ENCODE measurements at places on chromosomes 7 and 10.

- no peak for DNase-seq
Measured at GRCh38 chr7:99098824-99099498, 44.9 kb downstream of the SMURF1 start.

GRCh38 chr10:78702186-78702585, 366.6 kb upstream of the ZMIZ1 start:
- DNase-seq = no peak

DNA sequence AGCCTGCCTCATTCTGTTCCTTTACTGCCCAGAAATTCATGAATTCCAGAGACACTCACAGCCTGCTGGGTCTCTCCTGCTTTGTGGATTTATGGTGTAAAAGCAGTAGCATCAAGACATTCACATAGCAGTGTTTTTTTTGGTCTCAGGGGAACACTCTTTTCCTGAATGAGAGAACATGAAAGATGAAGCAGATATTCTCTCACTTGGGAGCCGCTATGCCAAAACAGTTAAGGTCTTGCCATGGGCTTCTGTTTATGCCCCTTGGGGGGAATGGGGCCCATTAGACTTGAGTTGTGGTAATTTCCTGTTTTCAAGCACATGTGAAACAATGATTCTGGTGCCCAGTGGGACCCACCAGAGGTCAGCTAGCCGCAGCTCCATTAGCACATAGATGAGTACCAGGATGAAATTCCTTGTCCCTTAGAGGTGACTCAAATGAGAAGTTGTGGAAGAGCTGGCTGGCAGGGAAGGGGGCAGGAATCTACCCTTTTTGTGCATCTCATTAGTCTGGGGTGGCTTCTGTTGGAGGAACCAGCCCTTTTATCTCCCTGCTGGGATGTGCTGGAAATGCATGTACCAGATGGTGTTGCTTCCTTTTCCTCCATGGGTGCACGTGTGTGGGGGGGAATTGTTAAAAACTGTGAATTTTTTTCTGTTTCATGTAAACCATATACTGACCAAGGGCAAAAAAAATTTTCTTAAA, 13.3 kb downstream of the BMPER start:
- no peak for DNase-seq

DNA sequence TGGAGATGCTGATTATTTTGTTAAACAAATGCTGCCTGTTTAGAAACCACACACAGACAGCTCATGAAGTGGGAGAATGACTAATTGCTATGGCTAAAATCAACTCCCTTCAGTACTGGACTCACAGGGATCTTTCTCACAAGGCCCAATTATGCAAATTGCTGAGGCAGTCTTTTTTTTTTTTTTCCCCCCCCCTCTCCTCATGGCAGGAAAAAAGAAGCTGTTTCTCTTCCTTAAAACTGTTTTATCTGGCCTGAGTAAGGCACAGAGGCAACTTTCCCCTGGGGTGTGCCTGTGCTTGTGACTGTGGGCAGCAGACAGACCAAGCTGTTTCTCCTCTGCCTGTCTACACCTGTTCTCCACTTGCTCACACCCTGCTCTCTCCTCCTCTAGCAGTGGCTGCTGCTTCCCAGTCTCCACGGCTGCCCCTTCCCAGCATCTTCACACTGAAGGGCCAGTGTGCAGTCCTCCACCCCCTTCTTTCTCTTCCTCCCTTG, 65.4 kb upstream of the STEAP1B start:
- no peak for DNase-seq

DNA sequence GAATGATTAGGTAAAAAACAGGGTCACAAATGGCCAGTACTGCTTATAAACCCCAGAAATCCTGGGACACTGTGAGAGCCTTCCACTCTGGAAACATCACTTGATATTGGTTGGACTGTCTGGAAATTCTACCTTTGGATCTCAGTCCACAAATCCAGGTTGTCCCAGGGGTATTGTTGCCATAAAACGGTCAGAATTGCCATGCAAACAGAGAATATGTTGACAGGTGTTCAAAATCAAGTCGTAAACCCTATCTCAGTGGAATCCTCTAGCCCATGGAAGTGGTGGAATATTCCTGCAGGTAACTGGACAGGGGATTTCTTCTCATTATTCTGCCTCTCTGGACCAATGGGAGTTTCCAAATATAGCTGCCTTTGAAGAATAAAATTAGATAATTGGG, 31.2 kb upstream of the KCTD7 start:
- DNase-seq = no peak

DNA sequence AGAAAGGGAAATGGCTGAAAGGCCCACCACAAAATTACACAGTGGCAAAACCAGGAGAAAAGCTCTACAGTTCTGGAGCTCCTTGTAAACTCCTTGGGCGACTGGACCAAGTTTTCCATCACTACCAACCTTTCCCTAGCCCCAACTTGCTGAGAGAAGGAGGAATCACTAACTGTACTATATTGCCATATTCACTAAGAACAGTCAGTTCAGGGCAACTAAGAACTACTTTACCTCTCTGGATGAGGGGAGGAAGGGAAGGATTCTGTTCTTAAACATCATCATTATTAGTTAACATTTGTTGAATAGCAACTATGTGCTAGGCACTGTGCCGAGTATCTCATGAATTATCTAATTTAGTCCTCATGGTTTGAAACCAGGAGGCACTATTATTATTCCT, 98.1 kb upstream of the SVIL start:
- no peak for DNase-seq

GRCh38 chr7:75611557-75612178, 119.5 kb downstream of the SPDYE5 start:
- no peak for DNase-seq

GRCh38 chr10:106908225-106908624, 256.3 kb downstream of the SORCS1 start:
- DNase-seq = no peak

DNA sequence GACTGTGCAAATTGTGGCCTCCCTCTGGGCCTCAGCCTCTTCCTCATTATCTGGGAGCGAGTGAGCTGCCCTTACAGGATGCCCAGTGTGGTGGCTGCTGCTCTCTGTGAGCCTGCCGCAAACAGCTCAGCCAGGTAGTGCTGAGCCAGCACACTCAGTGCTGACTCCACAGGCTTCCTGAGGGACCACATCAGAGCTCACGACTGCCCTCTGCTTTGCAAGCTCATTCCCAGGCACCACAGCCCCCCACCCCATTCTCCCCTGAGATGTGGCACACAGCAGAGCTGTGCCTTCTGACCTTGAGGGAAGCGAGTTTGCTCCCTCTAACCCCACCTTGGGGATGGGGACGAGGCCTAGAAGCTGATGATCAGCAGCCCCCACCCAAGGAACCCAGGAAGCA, 230.5 kb upstream of the PPP2R2D start:
- DNase-seq = no peak

- no peak for DNase-seq
Measured at GRCh38 chr10:47189802-47190201, 110.2 kb upstream of the GDF10 start.

GRCh38 chr7:39971924-39972323, 21.9 kb downstream of the CDK13 start:
- no peak for DNase-seq

GRCh38 chr10:116850058-116850611, 836 bp downstream of the ENO4 start:
- DNase-seq = no peak

GRCh38 chr10:98950106-98950505, 285.5 kb downstream of the HPSE2 start:
- DNase-seq = no peak

GRCh38 chr10:108638225-108638624, 1285.1 kb downstream of the XPNPEP1 start:
- no peak for DNase-seq
